NCI-H187 treated with DMSO at 0.1 percent for 48 hours (cell line): ENCODE measurements at places on chromosomes 2 and 18.

DNA sequence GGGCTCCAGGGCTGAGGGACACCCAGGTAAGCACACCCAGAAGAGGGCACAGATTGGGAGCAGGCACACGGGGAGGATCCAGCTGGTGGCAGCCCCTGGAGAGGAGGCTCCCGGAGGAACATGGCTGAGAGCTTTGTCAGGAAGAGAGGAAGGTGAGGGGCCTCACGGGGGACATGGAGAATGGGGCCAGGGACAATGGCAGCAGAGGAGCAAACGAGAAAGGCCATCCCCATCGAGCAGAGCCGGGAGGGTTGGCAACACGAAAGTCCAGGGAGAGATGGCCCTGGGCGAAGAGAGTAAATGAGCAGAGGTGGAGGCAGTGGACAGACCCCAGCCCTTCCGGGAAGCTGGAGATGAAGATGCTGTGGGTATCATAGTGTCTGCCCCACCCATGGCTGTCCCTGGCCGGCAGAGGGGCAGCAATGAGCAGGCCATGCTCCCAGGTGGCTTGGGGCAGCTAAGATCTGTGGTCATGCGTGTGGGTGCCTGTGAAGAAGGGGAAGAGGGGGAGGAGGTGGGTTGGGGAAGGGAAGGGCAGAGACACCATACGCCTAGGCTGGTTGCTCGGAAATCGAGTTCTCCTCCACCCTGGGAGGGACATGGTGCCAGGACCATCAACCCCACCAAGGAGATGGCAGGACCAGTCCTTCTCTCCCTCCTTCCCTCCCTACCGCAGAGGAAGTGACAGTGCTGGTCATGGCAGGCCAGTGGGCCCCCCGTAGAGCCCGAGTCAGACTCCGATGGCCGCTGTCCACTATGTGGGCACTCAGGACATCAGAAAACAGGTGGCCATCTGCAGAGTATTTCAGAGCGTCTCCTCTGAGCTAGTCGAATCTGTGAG, 191.7 kb downstream of the NDUFA10 start:
- DNase-seq: no peak

DNA sequence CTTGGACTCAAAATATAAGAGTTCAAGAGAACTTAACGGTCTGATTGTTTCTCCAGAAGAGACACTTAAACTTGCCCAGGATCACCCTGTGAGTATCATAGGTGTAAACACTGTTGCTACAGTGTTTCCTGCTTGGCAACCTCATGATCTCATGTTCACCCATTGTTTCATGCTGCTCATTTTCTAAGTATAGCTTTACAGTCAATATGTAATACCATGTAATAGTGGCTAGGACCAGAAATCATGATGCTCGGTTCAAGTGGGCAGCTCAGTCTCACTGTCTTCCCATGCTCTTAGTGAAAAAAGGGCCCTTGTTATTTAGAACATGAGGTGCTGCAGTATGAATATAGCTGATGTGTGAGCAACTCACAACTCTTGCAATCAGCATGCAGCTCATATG, 157.5 kb downstream of the CERS6 start:
- DNase-seq: no peak

DNA sequence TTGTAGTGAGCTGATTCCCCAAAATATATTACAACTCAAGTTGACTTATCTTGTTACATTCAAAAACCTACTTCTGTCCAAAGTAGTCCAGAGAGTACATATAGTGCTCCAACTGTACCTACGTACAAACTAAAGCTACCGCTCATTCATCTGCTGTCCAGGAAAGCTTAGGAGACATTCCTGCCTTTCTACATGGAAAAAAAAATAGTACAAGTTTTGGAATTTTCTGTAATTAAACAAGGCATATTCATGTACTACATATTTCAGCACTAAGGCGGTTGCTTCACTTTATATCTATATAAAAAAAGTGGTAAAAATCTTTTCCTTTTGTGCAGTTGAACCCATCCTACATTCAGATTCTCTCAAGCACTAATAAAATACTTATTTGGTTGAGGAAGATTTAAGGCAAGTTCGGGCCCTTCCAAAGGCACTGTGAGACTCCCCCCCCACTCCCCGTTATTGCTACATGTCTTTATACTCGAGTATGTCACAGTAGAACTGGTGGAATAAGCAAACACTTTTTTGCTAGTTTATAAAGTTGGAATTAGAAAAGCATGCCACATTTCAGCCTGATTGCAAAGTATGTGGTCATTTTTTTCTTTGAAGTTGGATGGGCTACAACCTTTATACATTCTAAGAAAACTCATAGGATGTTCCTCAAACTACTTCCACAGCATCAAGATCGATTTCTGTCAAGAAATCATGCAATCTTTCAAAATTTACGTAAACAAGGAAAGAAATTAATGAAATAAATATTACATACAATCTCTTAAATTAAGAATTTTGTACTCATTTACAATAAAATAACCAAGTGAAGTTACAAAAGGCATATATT, 3.7 kb downstream of the ZFP36L2 start:
- no peak for DNase-seq

DNA sequence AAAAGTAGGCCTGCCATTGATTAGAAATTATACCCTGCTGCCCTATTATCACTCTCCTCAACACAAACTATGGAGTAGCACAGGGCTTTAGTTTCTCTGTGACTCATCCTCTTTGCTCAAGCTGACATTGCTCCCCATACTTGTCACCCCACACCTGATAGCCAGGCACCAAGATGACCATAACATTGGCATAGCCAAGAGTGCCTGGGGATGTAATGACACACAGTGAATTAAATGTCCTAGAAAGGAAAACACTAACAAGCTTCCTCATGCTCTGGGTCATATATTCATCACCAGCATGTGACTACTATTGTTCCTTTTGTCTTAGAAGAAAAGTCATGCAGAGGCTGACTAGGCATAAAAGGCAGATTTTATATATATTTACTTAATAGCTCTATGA, 137.8 kb upstream of the RND3 start:
- DNase-seq: no peak

DNA sequence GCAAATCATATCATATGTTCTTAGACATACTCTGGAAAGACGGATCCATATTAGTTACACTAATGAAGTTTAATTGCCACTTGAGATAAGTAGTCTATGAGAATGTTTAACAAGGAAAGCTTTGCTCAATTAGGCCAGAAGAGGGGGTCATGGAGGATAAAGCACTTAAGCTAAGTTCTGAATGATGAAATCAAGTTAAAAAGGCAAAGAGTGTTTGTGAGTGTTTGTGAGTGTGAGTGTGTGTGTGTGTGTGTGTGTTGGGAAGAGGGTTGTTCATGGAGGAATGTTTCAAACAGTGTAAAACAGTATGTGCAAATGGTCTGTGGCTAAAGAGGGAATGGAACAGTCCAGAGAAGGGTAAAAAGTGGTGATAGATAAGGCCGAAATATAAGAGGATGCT, 360.9 kb downstream of the ERBB4 start:
- peak; percentile 25 for DNase-seq

GRCh38 chr2:206341396-206341795, 66.9 kb downstream of the ZDBF2 start:
- DNase-seq: no peak

GRCh38 chr2:65919550-65920188, 487.3 kb upstream of the SPRED2 start:
- peak; percentile 99 for DNase-seq

DNA sequence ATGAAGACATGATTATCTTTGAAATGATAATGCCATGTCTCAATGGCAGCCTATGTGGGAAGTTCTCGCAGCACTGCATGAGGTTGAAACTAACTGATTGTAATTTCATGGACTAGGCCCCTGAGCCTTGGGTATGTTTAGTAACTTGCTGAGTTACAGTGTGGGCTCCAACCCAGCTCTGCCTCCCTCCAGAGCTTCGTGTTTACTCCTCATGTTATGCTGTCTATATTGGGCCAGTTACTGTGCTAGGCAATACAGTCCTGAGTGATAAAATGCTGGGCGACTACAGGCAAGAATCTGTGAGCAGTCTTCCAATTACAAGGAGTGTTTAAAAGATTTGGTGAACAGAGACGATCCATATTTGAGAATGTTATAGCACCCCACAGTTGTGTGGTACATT, 530.1 kb upstream of the CDH2 start:
- no peak for DNase-seq

- DNase-seq: no peak
Observed at GRCh38 chr2:50556934-50557575, 474.9 kb downstream of the NRXN1 start.

- DNase-seq: peak; percentile 26
Observed at GRCh38 chr2:196534495-196534894, 105.0 kb upstream of the CCDC150 start.

DNA sequence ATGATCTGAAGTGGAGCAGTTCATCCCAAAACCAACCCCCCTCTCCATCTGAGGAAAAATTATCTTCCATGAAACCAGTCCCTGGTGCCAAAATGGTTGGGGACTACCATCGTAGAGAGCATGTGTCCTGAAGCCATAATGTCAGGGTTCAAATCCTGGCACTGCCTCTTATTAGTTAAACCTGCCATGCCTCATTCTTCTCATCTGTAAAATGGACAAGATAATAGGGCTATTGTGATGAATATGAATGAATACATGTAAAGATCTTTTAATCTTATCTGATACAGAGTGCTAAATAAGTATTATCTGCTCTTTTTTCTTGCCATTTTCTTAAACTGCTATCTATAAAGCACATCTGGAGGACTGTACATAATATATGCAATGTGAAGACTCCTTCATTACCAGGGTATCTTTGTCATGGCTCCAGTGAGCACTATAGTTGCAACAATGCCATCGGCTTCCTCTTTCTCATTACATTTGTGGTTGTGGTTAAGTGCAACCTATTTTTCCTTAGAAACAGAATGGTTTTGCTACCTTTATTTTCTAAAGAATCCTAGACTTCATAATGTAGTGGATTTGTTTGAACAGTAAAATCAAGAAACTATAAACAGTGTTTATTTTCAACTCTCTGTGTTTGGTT, 27.0 kb downstream of the MFSD6 start:
- no peak for DNase-seq

DNA sequence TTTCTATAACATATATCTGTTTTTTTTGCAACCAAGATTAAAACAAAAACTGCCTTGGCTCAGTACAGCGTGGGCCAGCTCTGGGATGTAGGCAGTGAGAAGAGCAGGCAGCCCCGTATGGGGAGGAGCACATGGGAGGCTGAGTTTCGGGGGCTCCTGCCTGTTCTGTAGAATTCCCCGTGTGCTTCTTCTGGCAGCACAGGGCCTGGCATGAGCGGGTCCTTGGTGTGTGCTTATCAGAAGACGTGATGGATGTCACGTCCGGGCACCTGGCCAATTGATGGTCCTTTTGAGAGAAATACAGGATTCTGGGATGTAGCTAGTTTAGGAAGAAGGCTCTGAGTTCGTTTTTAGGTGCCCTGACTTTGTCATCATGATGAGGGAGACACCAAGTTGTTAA, 16.2 kb downstream of the IMPA2 start:
- DNase-seq: no peak

DNA sequence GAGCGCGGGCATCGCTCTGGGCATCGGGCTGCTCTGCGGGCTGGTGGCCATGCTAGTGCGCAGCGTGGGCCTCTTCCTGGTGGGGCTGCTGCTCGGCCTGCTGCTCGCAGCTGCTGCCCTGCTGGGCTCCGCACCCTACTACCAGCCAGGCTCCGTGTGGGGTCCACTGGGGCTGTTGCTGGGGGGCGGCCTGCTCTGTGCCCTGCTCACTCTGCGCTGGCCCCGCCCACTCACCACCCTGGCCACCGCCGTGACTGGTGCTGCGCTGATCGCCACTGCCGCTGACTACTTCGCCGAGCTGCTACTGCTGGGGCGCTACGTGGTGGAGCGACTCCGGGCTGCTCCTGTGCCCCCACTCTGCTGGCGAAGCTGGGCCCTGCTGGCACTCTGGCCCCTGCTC, 3.8 kb downstream of the TMEM198 start:
- no peak for DNase-seq

DNA sequence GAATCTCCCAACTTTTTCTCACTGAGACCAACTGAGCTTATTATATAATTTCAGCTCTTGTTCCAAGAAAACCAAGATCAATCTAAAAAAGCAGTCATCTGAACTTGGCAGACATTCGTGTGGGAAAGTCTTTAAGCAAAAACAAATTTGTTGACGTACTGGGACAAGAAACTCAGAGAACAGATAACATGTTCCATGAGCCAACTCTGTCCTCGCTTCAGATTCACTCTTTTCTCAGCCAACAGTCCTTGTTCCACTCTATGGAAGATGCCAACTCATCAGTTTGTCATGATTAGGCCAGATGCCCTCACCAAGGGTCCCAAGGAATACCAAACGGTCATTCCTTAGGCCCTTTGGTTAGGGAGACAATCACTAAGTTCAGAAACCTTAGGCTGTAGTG, 224.2 kb upstream of the CTAGE1 start:
- DNase-seq: no peak

GRCh38 chr2:237282568-237283128, 131.3 kb downstream of the COL6A3 start:
- no peak for DNase-seq

GRCh38 chr2:189824694-189825396, 40.6 kb downstream of the PMS1 start:
- no peak for DNase-seq
